ENCODE measurements at places on chromosomes 2 and 18. TPM values are rescaled to one million over a fixed set of nuclear protein-coding genes. Genes with fewer than 3 reads are reported as not detected.

DNA sequence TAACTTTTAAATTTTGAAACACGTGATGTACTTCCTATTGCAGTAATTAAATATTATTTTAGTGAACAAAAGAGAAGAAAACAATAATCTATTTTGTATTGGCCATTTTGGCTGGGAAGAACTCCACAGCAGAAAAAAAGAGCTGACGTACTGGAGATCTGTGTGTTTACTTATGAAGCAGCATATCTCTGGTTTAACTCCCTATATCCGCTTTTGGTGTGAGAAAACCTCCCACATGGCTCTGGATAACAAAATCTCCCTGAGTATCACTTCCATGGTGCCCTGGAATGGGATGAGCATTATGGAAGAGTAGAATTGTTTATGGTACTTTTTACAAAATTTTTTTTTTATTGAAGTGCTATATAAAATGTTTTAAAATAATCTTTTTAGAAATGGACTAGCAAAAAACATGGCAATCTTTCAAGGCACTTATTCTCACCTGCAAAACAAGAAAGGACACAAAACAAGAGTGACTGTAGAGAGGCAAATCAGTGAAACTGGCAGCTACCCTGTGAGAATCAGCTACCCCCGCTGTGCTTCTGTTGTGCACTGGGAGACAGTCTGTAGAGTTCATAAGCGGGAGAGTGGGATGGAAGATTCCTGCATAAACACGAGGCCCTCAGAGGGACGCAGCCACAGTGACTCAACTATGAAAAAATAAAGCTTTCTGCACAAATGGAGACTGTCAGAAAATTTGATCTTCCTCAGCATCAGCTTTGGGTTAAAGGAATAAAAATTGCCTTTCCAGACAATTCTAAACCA, 762.2 kb upstream of the HS6ST1 start:
- no peak for DNase-seq

- DNase-seq, result no peak
Measured at GRCh38 chr2:39411181-39411944, 25.7 kb downstream of the MAP4K3 start.

- peak; percentile 51 for DNase-seq
Measured at GRCh38 chr2:240989451-240990265, 8.8 kb upstream of the SNED1 start.

DNA sequence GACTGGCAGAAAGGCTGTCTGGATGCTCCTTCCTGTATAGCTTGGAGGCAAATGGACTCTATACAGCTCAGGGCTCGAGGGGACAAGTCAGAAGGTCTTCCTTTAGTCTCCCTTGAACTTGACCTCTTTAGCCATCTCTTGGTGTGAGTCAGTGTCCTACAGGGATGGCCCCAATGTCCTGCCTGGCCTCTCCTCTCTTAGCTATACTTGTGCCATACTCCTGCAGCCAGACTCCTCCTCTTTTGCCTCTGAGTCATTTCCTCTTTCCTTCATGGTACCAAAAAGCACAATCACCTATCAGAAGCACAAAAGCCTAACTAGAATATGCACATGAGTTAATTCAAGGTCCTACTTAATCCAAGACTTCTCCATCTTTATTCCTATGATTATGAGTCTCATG, 112.7 kb downstream of the XRCC5 start:
- no peak for DNase-seq

DNA sequence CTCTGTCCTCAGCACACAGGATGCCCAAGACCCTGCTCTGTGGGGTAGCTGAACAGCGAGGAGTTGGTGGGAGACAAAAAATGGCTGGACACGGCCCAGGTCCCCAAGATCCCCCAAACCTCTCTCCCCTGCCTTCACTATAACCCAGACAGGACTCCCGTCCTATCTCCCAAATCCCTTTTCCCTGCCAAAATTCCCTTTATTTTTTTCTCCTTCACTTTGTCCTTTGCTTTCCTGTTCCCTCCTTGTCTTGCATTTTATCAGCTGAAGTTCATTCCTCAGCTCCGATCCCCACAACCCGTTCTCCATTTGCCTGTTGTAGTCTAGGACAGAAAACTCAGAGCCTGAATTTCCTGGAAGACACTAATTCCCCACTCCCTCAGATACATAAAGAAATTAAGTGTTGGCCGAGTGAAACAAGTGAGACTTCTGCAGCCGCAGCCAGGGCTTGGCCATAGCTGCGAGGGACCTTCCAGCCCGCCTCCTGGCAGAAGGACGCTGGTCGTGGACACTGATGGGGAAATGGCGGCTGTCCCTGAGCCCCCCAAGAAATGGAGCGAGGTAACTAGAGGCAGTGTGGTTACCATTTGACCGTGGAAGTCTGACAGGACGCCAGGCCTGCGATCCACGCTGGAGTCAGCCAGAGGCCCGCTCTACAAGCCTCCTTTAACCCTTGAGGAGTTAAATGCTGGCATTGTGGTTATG, 173.6 kb downstream of the BCL2 start:
- DNase-seq, result peak; percentile 54

DNA sequence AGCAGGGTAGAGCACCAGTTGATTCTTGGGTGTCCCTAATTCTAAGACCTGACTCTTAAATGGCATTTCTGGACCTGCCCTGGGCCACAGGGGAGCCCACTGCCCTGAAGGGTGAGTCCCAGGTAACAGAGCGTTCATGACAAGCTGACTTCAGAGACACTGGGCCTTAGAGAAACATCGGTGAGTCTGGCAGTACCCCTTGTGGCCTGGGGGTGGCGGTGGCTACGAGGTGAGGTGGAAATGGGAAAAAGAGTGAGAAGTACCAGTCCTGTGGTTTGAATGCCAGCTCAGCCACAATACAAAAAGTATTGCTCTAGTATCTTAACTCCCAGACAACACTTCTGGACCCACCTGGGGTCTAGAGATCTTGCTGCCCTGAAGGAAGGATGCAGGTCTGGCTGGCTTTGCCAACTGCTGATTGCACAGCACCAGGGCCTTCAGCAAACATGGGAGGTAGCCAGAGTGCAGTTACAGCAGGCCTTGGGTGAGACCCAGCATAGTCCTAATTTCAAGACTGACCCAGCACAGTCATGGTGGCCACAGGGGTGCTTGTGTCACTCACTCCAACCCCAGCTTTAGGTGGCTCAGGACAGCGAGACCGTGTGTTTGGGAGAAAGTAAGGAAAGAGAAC, 44.5 kb downstream of the USP34 start:
- peak; percentile 64 for DNase-seq

- no peak for DNase-seq
Measured at GRCh38 chr2:222610746-222611145, 45.1 kb downstream of the FARSB start.

GRCh38 chr2:9774266-9774665, 69.0 kb upstream of the TAF1B start:
- no peak for DNase-seq

- DNase-seq, result no peak
Measured at GRCh38 chr18:63784787-63785452, 9.7 kb downstream of the SERPINB7 start.

Gene NEU2
- total RNA-seq, result not detected

Gene C2orf78
- not detected for total RNA-seq

Gene DPP10
- not detected for total RNA-seq
